Activated T-cell treated with anti-CD3 and anti-CD28 coated beads for 48 hours (primary cell): ENCODE measurements at places on chromosomes 1 and 21.

GRCh38 chr1:237879195-237879594, 11.5 kb downstream of the ZP4 start:
- no peak for DNase-seq

DNA sequence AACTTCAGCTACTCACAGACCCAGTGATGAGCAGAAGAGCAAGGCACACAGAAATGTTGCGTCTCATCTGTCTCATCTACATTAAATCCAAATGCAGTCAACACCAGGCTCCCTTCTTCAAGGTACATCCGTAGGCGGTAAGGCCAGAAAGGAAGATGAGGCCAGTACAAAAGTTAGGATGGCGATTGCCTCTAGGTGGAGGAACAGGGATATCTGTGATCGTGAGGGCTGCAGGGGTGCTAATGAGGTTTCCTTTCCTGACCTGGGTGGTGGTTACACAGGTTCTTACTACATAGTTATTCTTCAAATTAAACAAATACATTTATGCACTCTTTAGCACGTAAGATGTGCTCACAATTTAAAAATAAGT, 1.4 kb upstream of the MYBPH start:
- DNase-seq, result no peak

DNA sequence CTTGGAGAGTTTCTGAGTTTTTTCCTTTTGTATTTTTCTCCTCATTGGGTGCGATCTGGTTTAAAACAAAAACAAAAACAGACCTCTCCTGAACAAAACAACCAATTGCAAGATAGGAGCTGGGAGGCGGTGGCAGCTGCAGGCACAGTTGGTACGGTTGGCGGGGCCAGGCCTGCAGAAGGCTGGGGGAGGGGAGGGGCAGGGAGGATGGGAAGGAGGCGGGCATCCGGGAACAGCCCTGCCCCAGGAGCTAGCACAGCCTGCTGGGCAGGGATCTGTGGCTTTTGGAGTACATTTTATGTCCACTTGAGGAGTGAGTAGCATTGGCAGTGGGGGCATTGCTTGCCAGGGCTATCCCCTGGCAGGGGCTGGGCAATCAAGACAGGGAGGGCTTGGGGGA, 5.2 kb downstream of the CAPN9 start:
- DNase-seq, result no peak

DNA sequence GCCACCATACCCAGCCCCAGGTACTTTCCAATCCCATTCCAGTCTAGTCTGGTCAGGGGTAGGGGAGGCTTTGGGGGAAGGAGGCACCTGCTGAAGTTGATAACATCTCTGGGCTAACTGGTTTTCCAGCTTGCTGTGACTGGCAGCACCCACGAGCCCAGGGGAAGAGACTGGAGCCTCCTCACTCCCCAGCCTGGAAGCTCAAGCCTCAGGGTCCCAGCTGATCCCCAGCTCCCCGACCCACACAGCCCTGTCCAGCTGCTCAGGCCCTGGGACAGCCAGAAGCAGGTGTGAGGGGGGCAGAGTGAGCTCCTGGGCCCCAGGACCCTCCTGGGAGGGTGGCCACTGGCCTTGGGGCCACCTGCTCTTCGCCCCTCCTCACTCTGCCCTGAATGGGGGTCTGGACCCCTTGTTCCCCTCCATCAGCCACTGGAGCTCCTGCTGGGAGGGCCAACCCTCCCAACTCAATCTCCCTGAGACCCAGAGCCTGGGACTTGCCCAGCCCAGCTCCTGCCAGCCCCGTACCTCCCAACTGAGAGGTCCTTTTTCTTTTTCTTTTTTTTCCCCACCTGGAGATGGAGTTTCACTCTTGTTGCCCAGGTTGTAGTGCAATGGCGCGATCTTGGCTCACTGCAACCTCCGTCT, 23.5 kb upstream of the RNU1-4 start:
- DNase-seq, result no peak

GRCh38 chr1:110610084-110610483, 3.9 kb upstream of the KCNA2 start:
- no peak for DNase-seq
